ENCODE measurements at places on chromosomes 12 and 14.
A peak's percentile ranks its signal among the peaks of the same experiment; 100 is the strongest.

DNA sequence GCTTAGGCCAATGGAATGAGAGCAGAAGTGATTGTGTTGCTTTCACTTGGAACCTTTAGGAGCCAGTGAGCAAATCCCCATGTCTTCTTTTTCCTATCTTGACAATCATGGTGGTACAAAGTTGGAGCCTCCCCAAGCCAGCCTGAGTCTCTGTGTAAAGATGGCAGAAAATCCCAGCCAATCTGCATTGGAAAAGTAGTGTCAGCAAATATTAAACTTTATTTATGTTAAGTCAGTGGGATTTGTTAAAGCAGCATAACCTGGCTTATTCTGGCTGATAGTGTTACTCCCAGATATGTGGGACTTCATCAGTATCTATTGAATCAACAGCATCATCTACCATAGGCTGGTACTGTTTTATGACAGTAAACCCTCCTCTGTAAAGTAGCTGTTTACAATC is 2.2 kb upstream of the NUAK1 start:
- DNase-seq: no peak

DNA sequence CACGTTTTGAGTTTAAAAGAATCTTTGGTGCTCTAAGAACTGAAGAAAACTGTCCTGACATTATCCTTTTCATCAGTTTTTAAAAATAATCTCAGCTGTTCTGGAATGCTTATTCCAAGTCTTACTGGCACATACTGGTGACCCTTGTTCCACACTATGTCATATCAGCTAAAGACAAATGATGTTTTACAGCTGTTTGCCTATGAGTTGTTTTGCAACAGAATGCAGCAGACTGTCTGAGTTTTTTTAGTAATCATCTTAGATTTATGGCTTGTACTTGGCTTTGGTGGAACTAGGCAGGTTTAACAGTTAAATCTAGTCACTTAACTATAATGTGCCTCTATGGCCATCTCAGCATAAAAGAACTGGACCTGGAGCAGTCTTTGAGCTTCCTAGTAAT is 91.6 kb upstream of the GRIN2B start:
- DNase-seq: no peak

GRCh38 chr12:307406-307805 is 44.8 kb upstream of the SLC6A13 start:
- no peak for DNase-seq

- DNase-seq: no peak
Measured at GRCh38 chr14:37246427-37246829, 48.7 kb downstream of the MIPOL1 start.

DNA sequence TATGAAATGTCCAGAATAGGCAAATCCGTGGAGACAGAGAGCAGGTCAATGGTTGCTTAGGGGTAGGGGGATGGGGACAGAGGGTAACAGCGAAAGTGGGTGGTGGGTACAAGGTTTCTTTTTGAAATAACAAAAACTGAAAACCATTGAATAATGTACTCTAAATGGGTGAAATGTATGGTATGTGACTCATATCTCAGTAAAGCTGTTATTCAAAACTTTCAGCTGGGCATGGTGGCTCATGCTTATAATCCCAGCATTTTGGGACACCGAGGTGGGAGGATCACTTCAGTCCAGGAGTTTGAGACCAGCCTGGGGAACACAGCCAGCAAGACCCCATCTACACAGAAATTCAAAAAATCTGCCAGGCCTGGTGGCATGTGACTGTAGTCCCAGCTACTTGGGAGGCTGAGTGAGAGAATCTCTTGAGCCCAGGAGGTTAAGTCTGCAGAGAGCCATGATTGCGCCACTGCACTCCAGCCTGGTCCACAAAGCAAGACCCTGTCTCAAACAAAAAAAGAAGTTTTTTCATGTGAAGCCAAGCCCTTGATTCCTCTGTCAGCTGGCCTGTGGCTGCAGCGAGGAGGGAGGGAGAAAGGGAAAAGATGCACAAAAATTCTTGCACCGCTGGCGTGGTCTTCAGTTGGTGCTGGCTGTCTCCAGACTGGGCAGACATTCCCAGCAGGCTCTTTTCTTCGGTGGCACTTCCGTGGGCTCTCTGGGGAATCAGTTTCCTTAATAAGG is 248.2 kb downstream of the SLC41A2 start:
- DNase-seq: no peak

GRCh38 chr14:35861204-35861868 is 35.2 kb downstream of the BRMS1L start:
- DNase-seq: no peak

DNA sequence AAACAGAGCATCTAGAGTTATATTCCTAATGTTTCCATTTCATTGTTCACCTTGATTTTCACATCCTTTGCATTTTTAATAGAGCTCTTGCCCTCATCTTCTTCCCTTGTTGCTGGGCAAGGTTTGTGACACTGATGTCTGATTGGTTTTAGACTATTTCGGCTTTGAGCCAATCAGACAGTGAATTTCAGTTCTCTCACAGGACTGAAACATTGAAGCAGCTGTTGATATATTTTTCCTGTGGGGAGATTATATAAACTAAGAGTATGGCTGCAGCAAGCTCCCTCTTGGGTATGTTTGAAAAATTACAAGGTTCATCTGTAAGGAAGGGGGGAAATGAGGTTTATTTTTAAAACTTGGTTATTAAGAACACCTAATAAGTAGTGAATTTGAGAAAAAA is 51.2 kb downstream of the ATF7IP start:
- DNase-seq: no peak

GRCh38 chr12:47945341-47945728 is 18.1 kb upstream of the TMEM106C start:
- DNase-seq: no peak

GRCh38 chr12:121228919-121229665 is 19.2 kb downstream of the P2RX4 start:
- no peak for DNase-seq

DNA sequence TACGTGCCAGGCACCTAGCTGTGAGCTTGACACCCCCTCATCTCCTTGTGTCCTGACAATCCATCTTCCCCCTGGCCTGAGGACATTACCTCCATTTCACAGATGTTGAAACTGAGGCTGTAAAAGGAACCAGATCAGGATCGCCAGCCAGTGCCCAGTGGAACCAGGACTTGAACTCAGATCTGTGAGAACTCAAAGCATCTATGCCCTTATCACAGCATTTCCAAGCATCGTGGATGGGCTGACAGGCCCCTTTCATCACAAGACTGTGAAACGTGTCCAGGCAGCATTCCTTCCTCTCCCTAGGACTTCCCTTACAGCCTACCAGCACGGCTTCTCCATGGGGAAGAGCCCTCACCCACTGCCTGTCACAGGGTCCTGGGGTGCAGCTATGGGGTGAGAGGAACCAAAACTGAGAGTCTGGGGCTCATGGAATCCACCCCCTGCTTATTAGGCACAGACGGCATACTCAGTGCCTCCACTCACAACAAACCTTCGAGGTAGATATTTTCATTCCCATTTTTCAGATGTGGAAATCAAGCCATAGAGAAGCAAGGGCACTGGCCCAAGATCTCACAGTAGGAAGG is 26.9 kb downstream of the CMKLR1 start:
- DNase-seq: no peak

GRCh38 chr12:130839770-130840404 is 837 bp upstream of the STX2 start:
- DNase-seq: no peak

- DNase-seq: no peak
Measured at GRCh38 chr12:119175081-119175480, 3.6 kb upstream of the HSPB8 start.

DNA sequence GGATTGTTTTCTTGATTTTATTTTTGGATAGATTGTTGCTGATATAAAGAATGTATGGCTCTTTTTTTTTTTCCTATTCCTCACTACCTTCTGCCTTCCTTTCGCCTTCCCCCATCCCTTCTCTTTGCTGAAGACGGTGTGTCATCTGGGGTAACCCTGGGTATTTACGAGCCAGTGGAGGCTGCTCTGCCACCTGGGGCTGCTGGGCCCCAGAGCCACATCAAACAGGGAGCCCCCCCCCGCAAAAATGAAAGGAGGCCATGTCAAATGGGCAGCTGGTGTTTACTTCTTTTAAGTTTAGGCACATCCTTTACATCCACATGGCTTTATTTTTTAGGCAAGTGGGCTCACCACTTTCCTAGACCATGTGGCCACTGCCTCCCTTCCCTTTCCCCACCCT is 25.4 kb downstream of the CHST11 start:
- no peak for DNase-seq

GRCh38 chr14:59679872-59680271 is 103.3 kb upstream of the CCDC175 start:
- DNase-seq: no peak

- DNase-seq: no peak
Measured at GRCh38 chr14:94314890-94315289, 8.2 kb downstream of the SERPINA6 start.

DNA sequence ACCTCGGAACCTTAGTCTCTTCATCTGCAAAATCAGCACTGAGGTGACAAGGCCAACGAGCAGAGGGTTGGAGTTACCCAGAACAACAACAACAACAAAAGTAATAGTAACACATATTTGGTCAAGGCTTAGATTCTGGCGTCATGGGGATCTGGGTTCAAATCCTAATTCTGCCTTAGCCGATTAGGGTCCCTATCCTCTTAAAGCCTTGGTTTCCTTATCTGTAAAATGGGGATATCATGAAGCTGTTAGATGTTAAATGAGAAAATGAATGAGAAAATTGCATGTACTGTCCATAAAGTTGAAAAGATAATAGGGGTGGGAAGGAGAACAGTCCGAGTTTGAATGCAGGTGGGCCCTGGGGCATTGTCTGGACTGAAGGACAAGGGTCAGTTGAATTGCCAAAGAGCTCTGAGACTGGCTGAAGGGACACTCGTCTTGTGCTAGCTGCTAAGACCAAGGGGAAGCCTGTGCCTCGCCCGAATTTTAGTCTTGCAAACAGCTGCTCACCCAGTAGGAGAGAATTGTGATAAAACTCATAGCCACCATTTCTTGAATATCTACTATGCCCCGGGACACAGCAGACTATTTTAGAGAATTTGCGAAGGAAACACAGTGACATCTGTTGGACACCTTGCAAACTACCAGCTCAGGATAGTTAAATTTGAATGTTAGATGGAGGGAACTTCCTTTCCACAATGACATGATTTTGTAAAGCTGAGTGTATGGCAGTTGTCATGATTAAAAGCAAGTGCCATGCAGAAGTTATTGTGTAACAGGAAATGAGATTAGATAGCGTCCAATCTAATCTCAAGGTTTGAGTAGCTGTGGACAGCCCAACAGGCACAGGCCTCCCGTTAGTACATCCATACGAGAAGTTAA is 6.8 kb upstream of the HNF1A start:
- DNase-seq: peak; percentile 13

DNA sequence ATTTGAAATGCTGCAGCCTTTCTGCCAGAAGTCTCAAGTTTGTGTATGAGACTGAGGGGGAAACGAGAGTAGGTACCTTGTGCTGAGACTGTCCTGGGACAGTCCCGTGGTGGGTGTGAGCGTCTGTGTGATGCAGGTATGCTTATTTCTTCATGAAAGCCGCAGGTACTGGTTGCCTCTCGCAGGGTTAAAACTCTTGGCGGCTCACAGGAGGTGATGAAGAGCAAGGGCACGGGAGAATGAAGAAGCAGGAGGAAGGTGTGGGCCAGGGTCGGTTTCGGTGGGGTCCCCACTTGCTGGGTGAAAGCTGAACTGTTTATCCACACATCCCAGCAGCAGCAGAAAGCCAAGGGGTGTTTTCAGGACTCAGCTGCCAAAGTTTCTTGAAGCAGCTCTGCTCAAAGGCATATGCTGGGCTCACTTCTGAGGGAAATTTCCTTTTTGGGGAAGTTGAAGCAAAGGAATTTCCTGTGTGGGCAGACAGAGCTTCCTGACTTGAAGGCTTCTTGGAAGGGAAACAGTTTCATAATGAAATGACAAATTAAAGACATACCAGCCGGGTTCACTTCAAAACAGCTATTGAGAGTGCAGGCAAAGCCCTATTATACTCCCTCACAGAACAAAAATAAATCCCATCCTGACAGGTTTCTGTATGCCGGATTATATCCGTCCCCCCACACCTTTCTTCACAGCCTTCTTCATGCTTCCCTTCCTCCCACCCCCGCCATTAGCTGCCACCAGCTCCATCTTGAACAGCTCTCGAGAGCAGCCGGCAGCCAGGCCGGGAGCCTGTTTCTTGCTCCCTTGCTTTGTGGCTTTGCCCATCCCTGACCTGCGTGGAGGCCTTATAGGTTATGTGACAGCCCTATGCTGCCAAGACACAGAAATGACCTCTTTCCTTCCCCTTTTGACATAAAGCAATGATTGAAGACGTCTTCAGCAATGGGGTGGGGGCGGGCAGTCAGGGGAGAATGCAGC is 116.6 kb downstream of the ETV6 start:
- DNase-seq: peak; percentile 48

DNA sequence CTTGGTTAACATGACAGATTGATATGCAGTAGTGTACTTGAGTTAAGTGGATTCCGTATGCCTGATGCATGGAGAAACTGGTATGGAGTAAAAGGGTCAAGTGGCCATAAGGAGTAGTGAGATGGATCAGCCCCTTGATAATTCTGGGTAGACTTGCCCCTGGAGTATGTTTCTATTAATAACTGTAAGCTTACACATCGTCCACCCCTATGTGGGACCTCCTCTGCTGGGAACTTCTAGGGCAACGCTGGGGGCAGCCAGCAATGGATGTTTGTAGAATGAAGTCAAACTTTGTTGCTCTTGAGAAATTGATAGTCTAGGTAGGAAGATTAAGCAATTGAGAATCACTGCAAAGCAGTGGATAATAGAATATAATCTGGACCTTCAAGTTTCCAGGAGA is 3.5 kb downstream of the C12orf75 start:
- DNase-seq: no peak

- DNase-seq: no peak
Measured at GRCh38 chr14:105682956-105683570, 156.7 kb downstream of the TMEM121 start.

GRCh38 chr12:57821474-57822214 is 3.1 kb upstream of the AVIL start:
- no peak for DNase-seq

DNA sequence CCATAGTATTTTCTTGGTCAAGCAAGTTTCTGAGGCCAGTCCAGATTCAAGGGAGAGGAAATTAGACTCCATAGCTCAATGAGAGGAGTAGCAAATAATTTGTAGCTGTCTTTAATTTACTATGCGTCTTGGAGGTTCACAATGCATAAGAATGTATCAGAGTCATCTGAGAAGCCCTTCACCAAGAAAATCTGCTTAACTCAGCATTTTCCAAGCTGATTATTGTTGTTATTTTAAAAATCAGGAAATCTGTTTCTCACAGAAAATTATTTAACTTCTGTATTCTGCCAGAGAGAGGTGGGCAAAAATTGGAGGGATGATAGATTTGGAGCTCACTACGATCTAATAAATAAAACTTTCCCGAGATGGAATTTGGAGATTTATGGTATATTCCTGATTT is 72.0 kb downstream of the SMOC1 start:
- DNase-seq: no peak

DNA sequence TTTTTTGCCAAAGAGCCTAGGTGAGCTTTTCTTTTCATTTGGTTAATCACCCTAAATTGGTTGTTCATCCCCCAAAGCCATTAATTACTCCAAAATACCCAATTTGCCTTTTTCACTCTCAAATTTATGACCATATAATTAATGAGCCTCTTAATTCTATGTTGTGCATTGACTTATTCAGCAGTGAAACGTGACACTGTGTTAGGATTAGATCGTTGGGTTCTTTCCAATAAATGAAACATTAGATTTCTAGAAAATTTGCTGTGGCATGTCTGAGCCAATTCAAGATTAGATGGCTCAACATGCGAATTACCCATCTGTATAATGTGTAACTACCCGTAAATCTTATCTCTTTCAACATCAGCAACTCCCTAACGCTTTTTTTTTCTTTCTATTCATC is 273.4 kb downstream of the BMP4 start:
- no peak for DNase-seq

All from activated CD4-positive, alpha-beta T cell treated with anti-CD3 and anti-CD28 coated beads, Interleukin-2, amount 50 U/mL, for 4 hours (primary cell).